Stimulated activated CD4-positive, alpha-beta T cell treated with anti-CD3 and anti-CD28 coated beads, Interleukin-1b, Interleukin-23, amount 100 ng/mL, for 48 hours (primary cell): ENCODE measurements at places on chromosomes 11 and 22.

DNA sequence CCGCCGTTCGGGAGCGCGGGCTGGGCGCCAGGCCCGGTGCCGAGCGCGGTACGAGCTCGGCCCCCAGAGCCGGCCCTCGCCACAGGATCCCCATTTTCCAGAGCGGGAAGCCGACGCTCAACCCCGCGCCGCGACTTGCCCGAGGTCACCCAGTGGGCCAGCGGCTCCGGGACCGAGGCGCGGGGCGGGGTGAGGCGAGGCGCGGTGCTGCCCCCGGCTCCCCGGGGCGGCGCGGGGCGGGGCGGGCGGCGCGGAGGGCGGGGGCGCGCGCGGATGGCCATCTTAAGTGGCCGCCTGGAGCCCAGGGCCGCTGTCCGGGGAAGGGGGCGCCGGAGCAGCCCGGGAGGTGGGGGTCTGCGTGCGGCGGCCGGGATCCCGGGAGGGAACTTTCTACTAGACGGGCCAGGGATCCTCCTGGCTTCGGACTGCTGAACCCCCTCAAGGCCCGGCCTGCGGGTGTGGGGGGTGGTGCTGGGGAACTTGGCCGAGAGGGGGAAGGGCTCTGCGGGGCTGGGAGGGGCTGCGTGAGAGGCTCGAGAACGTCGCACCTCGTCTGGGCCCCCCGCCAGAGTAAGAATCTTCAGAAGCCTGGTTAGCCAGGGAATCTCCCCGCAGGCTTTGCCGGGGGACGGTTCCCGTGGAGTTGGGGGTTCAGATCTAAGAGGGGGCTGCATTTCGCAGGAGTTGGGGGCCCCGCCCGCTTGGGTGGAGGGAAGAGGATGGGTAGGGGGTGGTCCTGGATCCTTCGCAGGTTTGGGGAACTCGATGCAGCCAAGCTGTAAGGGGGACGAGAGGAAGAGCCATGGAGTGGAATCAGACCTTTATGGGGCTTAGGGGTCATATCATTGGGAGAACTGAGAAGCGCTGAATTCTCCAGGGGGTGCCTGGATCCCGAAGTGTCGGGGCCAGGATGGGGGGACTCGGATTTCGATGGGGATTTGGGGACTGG lies 678 bp upstream of the INPPL1 start:
- DNase-seq = peak; percentile 40

DNA sequence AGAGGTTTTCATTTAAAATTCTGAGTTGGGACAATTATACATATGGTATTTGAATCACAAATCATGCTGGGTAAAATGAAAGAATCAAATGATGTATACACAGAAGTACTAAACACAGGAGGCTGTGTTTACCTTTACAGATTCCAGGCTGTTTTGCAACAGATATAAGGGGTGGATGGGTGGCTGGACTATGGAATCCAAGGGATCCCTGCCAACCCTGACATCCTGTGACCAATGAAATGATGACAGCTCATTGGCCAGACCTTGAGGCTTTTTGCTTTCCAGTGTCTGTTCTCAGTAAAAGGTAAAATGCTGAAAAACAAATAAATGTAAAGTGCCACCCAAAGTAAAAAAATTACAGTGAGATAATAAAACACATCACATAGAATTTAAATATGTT lies 3.3 kb upstream of the DDI1 start:
- DNase-seq = no peak

DNA sequence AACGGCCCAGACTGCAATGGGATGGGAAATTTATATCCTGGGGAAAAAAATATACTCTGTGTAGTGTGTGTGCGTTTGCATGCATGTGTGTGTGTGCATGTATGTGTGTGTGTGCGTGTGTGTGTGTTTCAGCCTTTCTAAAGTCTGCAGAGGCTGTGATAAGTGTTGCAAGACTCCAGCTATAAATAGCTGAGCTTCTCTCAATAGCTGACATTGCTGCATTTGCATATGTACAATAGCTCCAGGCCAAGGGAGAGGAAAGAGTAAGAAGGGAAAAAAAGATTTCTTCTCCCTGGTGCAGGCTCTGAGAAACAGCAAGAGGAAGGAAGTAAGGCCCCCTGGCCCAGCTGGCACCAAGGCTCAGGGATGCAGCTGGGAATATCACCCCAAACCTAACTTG lies 483.0 kb downstream of the MN1 start:
- DNase-seq = no peak

- DNase-seq = no peak
Observed at GRCh38 chr11:6253197-6253596, 6.4 kb upstream of the CCKBR start.
